Activated CD8-positive, alpha-beta T cell treated with anti-CD3 and anti-CD28 coated beads for 36 hours (primary cell): ENCODE measurements at places on chromosomes 5 and 9.

DNA sequence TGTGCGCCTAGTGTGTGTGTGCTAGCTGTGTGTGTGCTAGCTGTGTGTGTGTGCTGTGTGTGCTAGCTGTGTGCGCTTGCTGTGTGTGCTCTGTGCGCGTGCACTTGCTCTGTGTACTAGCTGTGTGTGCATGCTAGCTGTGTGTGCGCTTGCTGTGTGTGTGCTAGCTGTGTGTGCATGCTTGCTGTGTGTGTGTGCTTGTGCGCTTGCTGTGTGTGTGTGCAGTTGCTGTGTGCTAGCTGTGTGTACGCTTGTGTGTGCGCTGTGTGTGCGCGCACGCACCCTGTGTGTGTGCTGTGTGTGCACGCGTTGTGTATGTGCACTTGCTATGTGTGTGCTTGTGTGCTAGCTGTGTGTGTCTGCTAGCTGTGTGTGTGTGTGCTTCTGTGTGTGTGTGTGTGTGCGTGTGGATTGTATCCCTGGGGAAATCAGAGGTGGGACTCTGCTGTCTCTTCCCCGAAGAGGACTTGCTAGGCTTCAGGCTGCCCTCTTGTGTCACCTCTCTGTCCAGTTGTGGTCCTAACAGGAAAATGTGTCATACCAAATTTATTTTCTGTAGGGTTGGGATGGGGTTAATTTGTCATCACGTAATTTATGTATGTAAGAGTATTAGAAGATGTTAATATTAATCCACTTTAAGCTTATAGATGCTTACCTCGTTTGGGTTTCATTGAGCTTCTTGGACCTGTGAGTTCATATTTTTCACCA is 38.9 kb downstream of the TPPP start:
- no peak for DNase-seq

DNA sequence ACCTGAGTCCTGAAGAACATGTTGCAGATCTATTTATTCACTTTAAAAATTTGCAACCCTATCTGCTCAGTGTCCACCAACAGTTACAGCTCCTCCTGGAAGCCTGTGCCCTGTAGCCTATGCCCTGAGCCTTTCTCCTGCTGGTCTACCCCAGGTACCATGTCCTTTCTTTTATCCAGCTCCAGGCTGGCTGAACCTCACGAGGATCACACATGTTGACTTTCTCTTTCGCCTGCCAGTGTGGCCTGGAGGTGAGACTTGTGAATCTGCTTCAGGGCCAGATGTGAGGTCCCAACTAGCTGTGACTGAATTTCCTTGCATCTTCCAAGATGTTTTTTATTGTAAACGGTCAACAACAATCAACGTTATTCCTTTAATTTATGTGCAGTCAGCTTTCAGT is 70.7 kb downstream of the GDNF start:
- no peak for DNase-seq

DNA sequence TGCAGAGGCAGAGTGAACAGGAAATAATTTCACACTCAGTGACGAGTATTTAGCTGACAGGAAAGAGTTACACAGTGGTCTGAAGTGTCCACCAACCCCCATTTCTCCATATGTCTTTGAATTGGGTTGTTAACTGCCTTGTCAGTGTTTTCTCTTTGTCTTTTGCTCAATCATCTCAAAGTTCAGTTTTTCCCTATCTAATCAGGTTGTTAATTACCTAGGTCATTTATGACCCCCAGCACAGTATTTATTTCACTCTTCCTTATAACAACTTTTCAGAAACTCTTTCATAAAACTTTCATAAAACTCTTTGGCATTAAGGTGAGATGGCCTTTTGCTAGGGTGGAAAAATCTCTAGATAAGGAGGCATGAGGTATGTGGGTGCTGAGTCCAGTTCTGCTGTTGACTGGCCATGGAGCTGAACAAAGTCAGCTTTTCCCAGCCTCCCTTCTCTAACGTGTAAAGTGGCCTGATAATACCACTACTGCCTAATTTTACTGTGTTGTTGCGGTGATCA is 5.2 kb upstream of the ALDOB start:
- no peak for DNase-seq

DNA sequence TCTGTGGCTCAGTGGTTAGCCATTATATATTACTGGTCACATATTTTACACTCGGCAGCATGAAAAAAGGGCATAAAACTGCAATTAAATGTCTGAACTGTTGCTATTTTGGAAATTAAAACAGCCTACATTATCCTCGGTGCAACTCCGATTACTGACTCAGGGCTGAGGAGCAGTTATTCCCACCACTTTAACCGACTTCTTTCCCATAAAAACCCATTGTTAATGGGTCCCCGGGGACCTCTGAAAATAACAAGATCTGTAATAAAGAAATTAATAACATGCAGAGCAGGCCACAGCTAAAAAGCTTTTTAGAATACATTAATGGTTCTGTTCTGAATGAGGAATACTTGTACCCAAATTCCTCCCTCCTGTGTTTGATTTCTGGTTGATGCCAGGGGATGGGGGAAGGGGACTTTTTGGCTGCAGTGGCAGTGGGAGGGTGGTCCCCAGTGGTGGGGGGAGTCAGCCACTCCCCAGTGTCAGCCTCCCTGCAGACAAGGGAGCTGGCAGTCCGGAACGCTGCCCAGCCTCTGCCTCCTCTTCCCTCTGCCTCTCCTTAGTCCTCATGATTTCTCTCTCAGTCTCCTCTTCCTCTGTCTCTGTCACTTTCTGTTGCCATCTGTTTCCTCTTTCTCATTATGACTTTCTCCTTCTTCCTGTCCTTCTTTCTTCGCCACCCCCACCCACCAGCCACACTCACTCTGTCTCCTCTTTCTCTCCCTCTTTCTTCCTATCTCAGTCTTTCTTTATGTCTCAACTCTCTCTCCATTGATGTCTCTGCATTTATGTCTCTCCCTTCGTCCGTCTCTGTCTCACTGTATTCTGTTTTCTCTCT is 59.0 kb upstream of the ZBTB43 start:
- DNase-seq: peak; percentile 56

DNA sequence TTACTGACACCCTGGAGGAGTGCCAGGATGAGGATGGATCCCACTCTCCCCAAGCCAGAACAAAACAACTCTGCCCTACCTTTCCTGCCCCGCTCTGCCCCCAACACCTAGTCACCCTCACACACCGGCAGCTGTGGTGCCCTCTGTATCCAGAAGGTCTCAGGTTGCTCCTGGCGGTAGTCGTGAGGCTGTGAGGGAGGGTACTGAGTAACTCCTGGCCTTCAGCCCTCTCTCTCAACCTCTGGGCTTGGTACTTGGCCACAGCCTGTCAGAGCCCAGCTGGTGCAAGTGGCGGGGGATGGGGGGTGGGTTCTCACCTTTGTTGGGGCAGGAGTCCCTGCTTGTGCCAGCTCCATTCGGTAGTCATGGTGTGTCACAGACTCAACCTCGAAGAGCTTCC is 1.9 kb downstream of the SPAG8 start:
- DNase-seq: no peak

- DNase-seq: no peak
These were observed 527.0 kb upstream of the TUSC1 start for GRCh38 chr9:26205261-26205660.

- DNase-seq: no peak
These were observed 369.1 kb upstream of the DAP start for GRCh38 chr5:11130131-11130530.

- DNase-seq: peak; percentile 61
These were observed 528.9 kb downstream of the AGTPBP1 start for GRCh38 chr9:85212887-85213286.

- DNase-seq: no peak
These were observed 90.3 kb upstream of the NREP start for GRCh38 chr5:111847052-111847925.

DNA sequence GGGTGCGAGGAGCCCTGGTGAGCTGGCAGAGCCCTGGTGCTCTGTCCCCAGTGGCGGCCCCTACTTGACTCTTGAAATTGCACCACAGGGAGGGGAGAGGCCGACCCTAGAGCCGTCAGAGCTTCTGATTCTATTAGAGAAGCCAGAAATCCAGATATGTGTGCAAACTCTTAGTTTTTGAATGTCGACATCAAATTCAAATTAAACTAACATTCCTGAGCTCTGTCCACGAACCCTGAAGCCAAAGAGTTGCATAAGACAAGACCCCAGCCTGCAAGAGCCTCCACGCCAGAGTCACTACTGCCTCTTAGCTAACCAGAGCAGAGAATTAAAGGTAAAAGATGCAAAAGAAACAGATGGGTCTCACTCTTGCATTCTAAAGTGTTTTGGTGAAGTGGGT is 29.8 kb upstream of the MSX2 start:
- no peak for DNase-seq

DNA sequence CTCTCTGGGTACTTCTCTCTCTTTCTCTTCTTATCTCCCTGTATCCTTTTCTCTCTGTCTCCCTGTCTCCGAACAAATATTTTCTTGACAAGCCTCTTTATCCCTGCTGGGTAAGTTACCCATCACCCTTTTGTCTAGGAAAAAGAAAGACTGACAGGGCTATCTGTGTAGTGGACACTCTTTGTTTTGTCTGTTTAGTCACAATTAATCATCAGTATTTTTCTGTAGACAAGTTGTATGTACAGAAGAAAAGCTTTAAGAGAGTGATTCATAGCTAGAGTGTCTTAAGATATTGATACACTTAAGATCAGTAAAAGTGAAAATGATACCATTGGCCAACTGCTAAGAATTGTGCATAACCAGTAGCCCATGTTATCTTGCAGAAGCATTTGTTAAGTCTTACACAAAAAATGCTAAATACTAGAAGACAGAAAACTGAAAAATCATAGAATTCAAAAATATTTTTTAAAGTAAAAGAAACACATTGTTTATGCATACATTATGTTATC is 1043.8 kb upstream of the EDIL3 start:
- DNase-seq: no peak

DNA sequence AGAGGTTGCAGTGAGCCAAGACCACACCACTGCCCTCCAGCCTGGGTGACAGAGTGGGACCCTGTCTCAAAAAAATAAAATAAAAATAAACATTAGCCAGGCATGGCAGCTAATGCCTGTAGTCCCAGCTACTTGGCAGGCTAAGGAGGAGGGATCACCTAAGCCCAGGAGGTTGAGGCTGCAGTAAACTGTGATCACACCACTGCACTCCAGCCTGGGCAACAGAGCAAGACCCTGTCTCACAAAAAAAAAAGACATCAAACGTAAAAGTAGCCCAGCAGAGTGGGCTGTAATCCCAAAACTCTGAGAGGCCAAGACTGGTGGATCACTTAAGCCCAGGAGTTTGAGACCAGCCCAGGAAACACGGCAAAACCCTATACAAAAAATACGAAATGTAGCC is 19.0 kb downstream of the UIMC1 start:
- DNase-seq: no peak

DNA sequence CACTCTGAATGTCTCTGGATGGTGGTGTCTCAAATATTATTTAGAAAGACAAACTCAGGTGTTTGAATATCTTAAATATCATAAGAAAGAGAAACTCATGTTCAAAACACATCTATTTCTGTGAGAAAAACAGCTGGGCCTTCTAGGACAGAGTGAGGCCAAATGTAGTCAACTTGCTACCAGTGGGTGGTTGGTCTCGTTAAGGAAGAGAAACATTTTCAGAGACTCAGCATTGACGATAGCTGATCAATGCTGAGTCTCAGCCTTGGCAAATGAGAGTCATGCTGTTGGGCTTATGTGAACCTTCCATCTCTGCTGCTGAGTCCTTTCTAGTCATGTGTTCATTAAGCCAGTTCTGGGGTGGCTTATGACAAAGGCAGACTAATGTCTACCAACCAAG is 418.0 kb downstream of the CETN3 start:
- DNase-seq: no peak

GRCh38 chr5:106142116-106142515 is 1528.6 kb downstream of the EFNA5 start:
- no peak for DNase-seq

DNA sequence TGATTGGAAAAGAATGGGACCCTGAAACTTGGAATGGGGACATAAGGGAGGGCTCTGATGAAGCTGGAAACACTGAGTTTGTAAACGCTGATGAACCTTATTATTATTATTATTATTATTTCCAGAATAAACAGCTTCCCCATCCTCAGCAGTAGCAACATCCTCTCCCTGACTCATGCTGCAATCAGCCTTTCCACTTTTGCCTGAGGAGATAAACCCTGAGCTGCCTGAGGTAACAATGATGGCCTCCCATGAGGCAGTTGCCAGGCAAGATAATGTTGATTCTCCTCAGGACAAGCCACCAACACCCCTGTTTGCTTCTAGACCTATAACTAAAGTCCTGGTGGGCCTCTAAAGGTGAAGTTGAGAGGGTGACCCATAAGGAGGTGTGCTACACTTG is 139.2 kb upstream of the ATP10B start:
- DNase-seq: no peak

DNA sequence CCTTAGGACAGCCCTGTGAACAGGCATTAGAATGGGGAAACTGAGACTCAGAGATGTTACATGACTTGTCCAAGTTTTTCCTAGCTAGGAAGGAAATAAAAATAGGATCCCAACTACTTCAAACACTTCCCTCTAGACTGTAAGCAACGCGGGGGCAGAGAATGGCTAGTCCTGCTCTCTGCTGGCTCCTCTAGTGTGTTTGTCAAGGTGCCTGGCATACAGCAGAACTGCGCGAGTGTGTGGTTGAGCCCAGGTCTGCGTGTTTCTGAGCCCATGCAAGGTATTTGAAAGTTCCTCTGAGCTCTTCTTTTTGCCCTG is 152.5 kb downstream of the MACROH2A1 start:
- no peak for DNase-seq

- DNase-seq: no peak
These were observed 87.5 kb downstream of the DAB2IP start for GRCh38 chr9:121738968-121739367.

DNA sequence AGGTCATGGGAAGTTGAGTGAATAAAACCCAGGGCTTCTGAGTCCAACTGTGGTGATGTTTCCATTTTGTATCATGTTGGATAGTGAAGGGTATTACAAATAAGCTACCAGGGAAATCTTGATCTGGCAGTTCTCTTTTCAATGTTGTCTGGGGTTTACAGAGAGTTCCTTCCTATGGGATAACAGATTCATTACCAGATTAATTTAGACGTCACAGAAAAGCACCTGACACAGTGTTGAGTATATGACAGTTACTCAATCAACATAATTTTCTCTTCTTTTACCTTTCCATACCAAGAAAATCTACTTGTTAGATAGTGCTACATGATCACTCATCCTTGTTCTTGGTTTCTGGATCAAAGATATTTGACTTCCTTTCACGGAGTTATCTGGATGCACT is 270.9 kb downstream of the ACTL7B start:
- DNase-seq: no peak

GRCh38 chr5:58076483-58077257 is 383.2 kb downstream of the PLK2 start:
- DNase-seq: no peak

DNA sequence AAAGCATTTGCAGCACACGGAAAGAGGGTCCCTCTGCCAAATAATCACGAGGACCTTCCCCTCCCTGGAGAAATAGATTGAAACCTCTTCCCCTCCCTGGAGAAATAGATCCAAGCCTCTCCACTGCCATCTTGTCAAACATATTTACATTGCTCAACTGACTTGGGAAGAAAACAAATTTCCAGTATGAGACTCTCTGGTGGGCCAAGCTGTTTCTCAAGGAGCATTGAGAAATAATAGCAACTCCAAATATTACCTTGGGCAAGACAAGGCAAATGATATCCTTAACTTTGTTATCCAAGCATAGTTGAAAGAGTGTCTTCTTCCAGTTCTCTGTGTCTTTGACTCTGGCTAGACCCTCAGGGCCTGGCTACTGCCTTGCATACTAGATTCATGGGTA is 45.2 kb upstream of the PALM2AKAP2 start:
- no peak for DNase-seq
